ENCODE measurements at places on chromosomes 2 and 18.
A peak's percentile ranks its signal among the peaks of the same experiment; 100 is the strongest.

DNA sequence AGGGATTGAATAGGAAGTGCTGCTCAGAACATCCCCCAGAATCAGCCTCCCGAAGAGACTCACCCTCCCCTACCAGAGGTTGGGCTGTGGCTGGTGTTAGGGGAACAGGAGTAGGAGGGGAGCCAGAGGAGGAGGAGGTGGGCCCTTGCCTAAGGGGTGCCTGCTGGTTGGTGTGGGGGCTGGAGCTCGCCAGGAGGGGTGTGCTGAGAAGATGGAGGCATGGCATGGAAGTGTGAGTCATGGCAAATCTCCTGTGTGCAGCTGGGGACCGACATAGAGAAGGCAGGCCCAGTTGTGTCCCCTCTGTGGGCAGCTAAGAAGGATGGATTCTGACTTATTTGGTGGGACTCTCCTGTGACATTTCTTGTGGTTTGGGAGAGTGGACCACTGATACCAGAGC lies 73.7 kb downstream of the DGKD start:
- no peak for DNase-seq

DNA sequence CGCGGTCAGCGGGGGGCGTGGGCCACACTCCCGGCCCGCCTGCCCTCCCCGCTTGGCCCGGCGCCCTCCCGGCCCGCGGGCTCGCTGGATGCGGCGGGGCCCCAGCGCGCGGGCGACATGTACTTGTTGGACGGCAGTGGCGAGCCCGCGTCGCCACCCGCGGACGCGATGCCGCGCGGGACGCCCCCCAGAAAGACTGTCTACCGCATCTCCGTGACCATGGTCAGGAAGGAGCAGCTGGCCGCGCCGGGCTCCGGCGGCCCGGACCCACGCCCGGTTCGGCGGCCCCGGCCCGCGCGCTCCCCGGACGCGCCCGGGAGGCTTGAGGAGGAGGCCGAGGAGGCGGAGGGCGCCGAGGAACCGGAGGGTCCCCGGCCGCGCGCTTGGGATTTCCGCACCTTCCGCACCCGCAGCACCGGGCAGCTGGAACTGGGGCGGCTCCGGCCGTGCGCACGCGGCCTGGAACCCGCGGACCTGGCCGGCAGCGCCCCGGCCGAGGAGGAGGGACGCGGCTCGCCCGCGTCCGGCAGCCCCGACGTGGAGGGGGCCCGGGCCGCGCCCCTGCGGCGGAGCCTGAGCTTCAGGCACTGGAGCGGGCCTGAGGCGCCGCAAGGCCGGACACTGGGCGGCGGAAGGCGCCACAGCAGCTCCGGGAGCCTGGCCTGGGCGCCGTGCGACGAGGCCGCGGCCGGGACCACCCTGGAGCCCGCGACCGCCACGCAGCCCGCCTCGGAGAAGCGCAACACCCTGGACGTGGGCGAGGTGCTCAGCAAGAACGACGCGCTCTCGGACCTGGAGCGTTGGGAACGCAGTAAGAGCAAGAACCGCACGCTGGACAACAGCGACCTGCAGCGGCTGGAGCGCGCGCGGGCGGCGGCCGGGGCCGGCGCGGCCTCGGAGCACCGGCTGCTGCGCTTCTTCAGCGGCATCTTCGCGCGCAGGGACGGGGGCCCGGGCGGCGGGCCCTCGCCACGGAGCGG lies 176.4 kb downstream of the AGAP1 start:
- peak; percentile 41 for DNase-seq

DNA sequence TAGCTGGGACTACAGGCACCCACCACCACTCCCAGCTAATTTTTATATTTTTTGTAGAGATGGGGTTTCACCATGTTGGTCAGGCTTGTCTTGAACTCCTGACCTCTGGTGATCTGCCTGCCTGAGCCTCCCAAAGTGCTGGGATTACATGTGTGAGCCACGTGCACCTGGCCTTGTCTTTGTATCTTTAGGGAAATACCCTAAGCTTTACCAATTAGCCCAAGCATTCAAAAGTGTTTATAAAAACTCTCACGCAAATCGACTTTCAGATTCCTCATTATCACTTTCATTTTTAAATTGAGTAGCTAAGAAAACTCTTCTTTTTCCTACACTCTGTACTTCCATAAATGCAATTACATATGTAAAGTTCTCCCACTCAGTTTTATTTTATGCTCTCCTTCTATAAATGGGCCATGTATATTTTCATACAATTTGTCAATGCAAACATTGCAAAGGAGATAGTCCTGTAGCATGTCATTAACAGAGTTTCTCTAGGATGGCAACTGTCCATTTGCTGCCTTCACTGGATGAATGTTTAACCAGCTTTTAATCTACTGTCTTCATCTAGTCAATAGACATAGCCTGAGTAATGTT lies 326.2 kb upstream of the LRATD1 start:
- DNase-seq: no peak

- peak; percentile 93 for DNase-seq
Observed at GRCh38 chr2:85420536-85421259, 2.2 kb downstream of the SH2D6 start.

- peak; percentile 90 for DNase-seq
Observed at GRCh38 chr2:8134985-8135682, 546.7 kb upstream of the ID2 start.

DNA sequence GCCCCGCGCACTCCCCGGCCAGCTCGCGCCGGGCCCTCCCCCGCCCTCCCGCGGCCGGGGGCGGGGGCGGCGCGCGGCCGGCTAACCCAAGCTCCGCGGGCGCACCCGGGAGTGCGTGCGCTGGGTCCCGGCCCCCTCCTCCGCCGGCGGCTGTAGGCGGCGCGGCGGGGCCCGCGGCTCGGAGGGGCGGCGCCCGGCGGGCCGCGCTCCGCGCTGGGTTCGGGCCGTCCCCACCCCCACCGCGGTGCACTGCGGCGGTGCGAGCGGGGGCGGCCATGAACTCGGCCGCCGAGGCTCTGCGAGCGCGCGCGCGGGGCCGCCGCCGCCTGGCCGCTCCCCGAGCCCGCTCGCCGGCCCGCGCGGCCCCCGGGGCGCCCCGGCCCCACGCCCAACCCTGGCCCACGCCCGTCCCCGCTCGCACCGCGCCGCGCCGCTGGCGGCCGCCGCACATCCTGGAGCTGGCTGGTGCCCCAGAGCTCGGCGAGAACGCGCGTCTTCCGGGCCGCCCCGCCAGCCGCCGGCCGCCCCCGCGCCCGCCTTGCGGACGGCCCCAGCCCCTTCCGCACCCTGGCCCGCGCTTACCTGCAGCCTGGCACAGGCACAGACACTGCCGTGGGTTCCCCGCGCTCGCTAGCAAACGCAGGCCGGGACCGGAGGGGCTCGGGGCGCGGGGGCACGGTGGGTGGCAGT lies at the start of gene ZBTB14:
Gene ZBTB14, minus strand, starts transcription at position 496 of the 690 bp plus-strand sequence. CDS start 2,480 bp downstream, outside the sequence.
- DNase-seq: peak; percentile 86

- peak; percentile 25 for DNase-seq
Observed at GRCh38 chr2:203535784-203536585, 884 bp upstream of the RAPH1 start.

GRCh38 chr18:68221111-68221724 lies 493.7 kb downstream of the TMX3 start:
- DNase-seq: peak; percentile 27

DNA sequence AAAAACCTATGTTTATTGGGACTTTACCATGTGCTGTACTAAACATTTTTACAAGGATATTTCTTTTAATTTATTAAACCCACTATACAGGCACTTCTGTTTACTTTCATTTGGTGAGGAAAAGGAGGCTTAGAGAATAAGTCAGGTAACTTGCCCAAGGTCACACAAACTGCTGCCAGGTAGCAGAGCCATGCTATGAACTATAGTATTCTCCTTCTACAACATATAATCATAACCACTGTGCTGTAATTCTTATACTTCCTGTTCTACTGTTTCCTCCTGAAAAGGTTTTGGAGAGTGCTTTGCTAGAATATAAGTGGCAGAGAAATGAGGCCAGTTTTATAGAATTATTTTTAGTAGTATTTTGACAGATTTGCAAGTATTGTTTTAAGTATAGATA lies 29.5 kb downstream of the SLC39A10 start:
- no peak for DNase-seq

DNA sequence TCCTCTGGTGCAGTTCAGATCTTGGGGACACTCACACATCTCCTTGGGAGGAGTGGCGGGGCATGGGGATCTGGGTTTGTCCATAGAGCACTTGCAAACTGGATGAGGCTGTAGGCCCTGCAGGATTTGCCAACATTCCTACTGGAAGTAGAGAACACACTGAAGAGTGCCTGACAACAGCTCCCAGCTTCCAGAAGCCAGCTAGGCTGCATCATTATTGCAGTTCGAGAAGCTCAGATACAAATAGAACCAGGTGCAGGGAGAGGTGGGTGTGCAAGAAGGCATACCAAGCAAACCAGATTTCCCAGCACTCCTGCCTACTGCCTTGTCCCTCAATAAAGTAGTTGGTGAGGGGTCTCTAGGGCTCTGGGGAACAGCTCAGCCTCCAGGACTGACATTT lies 52.5 kb downstream of the RHOB start:
- no peak for DNase-seq

DNA sequence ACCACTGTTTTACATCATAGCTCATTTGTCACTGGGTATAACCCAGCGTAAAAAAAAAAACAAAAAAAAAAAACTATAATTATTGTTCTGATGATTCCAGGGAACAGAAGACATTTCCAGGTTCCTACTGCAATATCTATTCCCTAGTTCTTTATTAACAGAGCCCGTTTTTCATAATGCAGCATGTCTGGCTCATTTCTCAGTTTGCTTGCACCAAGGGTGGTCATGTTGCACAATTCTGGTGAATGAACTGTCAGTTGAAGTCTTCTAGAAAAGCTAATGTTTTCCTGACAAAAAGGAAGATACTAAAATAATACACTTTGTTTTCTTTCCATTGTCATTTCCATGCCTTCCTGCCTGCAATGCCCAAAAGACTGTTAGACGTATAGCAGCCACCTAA lies 180.1 kb downstream of the RDH14 start:
- DNase-seq: no peak

DNA sequence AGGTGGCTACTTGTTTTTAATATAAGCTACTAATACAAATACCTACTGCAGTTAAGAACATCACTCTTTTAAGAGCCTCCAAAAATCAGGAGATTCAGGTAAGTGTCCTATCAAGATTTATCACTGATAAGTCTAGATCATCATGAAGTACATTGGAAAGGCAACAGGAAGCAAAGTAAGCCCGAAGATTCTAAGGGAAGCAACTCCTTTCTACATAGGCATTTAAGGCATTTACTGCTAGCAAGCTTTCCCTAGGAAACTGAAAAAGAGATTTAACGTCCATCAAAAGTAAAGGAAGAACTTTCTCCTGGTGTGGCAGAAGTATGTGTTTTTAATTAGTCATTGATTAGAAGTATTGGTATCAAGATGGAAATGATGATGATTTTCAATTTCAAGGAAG lies 3.7 kb downstream of the STK17B start:
- DNase-seq: no peak

GRCh38 chr2:187421519-187421918 lies 26.5 kb downstream of the CALCRL start:
- DNase-seq: no peak

GRCh38 chr18:59056706-59057492 lies 82.8 kb upstream of the SEC11C start:
- peak; percentile 79 for DNase-seq

GRCh38 chr2:228094377-228094921 lies 87.0 kb downstream of the SPHKAP start:
- no peak for DNase-seq

DNA sequence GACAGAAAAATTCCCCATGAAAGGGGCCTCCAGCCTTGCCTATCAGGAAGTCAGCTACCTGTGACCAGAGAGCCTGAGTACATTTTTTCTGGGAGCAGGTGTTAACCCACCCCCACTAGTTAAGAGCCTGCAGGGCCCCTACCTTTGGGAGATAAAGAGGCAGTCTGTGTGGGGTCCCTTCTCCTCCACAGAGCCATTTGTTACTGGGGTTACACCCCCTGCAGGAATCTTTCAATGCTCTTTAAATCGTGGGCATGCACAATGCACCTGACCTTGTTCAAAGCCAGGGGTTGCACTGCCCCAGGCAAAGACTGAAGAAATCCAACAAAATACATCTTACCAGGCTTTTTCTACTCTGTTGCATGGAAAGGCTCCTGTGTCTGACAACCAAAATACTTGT lies 15.7 kb upstream of the LYPD6 start:
- DNase-seq: no peak

DNA sequence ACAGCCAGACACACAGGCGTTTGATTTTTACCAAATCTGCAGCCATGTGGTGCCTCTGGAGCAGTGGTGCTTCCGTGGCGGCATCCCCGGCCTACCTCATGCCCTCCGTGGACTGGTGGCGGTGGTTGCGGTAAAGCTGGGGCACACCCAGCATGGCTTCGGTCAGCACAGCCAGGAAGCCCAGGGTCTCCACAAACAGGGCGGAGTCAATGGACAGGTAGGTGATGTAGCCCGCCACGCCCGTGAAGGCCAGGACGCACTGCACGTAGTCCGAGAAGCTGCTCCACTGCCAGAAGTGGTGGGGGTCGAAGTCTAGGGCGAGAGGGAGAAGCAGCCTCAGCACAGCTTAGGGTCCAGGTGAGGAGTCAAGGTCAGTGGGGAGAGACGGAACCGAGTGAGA lies 32.4 kb downstream of the SLC66A2 start:
- no peak for DNase-seq

DNA sequence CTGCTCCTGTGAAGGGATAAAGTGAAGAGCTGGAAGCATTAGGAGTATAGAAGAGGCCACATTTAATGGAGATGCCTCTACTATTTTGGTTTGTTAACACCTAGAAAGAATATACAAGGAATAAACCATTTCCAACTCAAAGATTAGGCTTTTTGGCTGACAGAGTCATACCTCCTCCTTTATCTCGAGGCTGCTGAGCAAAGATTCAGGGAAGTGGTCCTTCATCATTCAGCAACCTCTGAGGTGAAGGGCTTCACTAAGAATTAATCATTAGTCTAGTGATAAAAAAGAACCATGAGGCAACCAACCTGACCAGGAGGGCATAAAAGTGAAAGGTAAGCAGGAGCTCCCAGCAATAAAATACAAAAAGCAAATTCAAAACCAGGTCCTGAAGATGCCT lies 25.8 kb downstream of the AAK1 start:
- no peak for DNase-seq

GRCh38 chr2:15645720-15646385 lies 54.2 kb downstream of the DDX1 start:
- no peak for DNase-seq

- DNase-seq: no peak
Observed at GRCh38 chr18:25187521-25188192, 164.3 kb downstream of the ZNF521 start.

Data from hematopoietic multipotent progenitor cell treated with erythropoietin and hydrocortisone succinate and interleukin-3 and kit ligand, for 4 days (in vitro differentiated cells).